Activated T-helper 17 cell treated with anti-CD3 and anti-CD28 coated beads, Interleukin-2, amount 50 U/mL, for 72 hours (primary cell): ENCODE measurements at places on chromosomes 2 and 18. TPM values are rescaled to one million over a fixed set of nuclear protein-coding genes. Genes with fewer than 3 reads are reported as not detected.
A peak's percentile ranks its signal among the peaks of the same experiment; 100 is the strongest.

The LYG2 gene
- total RNA-seq = not detected

The CDH2 gene
- total RNA-seq = not detected

The DYNAP gene
- total RNA-seq = not detected

GRCh38 chr2:50535256-50535655 is 496.7 kb downstream of the NRXN1 start:
- no peak for ATAC-seq
- no peak overlapping the region for H3K4me3 ChIP-seq
- H3K27me3 ChIP-seq = peaks cover 4% of the 10 kb centered on the region
- H3K36me3 ChIP-seq = no peaks in the 10 kb centered on the region
- H3K27ac ChIP-seq = no peak overlapping the region

- H3K4me1 ChIP-seq = no peaks in the 10 kb centered on the region
- H3K27me3 ChIP-seq = peaks cover 13% of the 10 kb centered on the region
- H3K27ac ChIP-seq = no peak overlapping the region
These were observed 15.5 kb downstream of the TBC1D8 start for GRCh38 chr2:101135412-101136296.

GRCh38 chr2:234754126-234754525 is 197.7 kb upstream of the SH3BP4 start:
- H3K27ac ChIP-seq = no peak overlapping the region
- H3K36me3 ChIP-seq = no peaks in the 10 kb centered on the region
- ATAC-seq = no peak
- H3K4me3 ChIP-seq = no peak overlapping the region
- peaks cover 17% of the 10 kb centered on the region for H3K27me3 ChIP-seq

DNA sequence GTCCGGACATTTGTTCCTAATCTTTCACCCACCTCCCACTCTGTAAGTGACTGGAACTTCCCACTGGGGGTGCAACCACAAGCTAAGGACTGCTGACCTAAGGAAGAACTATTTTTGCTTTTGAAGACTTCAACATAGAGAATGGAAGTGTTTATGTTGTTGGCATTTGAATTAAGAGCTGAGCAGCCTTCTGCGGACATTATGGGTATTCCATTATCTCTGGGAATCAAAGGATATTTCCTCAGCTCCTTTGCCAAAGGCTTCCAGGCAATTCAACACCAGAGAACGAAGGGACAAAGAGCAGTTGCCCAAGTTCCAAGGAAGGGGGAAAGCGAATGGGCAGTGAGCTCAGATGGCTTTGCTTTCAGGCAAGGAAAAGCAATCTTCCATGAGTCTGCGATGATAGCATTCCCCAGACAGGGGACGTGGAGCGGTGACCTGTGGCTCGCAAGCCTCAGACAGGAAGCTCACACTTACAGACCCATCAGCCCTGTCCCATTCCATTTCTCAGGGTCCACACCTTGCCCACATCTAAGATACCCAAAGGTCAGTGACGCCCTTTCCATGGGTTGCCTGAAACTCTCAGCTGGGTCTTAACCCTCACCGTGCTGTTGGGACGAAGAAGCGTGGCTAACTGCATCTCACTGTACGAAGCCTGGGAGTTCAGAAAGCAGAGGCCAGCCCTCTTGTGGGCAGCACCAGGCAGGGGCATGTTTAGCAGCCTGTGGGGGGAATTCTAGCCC is 116.8 kb downstream of the COPS8 start:
- H3K4me1 ChIP-seq = no peaks in the 10 kb centered on the region
- no peak overlapping the region for H3K4me3 ChIP-seq
- H3K36me3 ChIP-seq = no peaks in the 10 kb centered on the region
- ATAC-seq = no peak
- no peak overlapping the region for H3K27ac ChIP-seq

The PSMA8 gene
- 0.58 TPM for total RNA-seq

DNA sequence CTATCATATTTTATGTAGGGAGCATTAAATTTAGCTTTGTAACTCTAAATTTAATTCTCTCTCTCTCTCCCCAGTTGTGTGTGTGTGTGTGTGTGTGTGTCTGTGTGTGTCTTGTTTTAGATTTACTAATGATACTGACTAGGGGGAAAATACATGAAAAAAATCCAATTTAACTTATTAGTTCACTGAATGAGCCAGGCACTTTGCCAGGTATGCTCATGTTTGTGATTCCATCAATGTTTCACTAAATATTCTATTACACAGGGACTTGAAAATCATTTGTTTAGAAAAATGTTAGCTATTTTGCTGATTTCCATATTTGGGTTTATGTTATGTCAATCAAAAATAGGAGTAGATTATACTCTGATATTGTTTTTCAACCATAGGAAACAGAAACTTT is 203.7 kb upstream of the ZNF804A start:
- H3K27me3 ChIP-seq = no peaks in the 10 kb centered on the region
- H3K4me1 ChIP-seq = no peaks in the 10 kb centered on the region
- no peak overlapping the region for H3K27ac ChIP-seq
- no peaks in the 10 kb centered on the region for H3K36me3 ChIP-seq
- no peak for ATAC-seq

DNA sequence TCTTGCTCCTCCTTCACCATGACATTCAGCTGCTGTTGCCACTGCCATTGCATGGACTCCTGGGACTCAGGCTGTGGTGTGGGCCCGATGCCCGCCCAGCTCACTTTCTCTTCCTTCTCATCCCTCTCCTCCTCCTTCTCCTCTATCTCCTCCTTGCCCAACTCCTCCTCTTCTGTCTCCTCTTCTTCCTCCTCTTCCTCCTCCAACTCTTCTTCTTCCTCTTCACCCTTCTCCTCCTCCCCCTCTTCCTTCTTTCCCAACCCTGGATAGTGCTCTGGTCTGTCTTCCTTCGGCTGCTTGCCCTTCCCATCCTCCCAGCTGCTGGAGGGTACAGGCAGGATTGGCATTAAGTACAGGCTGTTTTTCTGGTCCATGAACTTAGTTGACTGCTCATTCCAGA is 10.8 kb upstream of the CRYBA2 start:
- peak overlapping the region; percentile 29 for H3K4me3 ChIP-seq
- peaks cover 45% of the 10 kb centered on the region for H3K27me3 ChIP-seq
- H3K4me1 ChIP-seq = peaks cover 4% of the 10 kb centered on the region
- H3K27ac ChIP-seq = no peak overlapping the region
- no peak for ATAC-seq

GRCh38 chr2:224847961-224848850 is 132.0 kb upstream of the CCDC195 start:
- peaks cover 100% of the 10 kb centered on the region for H3K36me3 ChIP-seq
- H3K4me1 ChIP-seq = peaks cover 12% of the 10 kb centered on the region
- H3K4me3 ChIP-seq = no peak overlapping the region
- no peak for ATAC-seq

- H3K27me3 ChIP-seq = peaks cover 18% of the 10 kb centered on the region
- no peak for ATAC-seq
- H3K36me3 ChIP-seq = no peaks in the 10 kb centered on the region
- H3K4me1 ChIP-seq = no peaks in the 10 kb centered on the region
- H3K4me3 ChIP-seq = no peak overlapping the region
These were observed 11.8 kb downstream of the MTCL1 start for GRCh38 chr18:8717011-8717770.

GRCh38 chr2:76197842-76198448 is 487.2 kb upstream of the GCFC2 start:
- no peak overlapping the region for H3K27ac ChIP-seq
- no peak for ATAC-seq
- H3K27me3 ChIP-seq = no peaks in the 10 kb centered on the region
- H3K36me3 ChIP-seq = no peaks in the 10 kb centered on the region
- no peak overlapping the region for H3K4me3 ChIP-seq
